ENCODE measurements at places on chromosomes 5 and 9.

GRCh38 chr9:118578467-118578866 lies 790.8 kb downstream of the BRINP1 start:
- no peak for DNase-seq

GRCh38 chr9:32072570-32072969 lies 311.9 kb upstream of the ACO1 start:
- DNase-seq: no peak

DNA sequence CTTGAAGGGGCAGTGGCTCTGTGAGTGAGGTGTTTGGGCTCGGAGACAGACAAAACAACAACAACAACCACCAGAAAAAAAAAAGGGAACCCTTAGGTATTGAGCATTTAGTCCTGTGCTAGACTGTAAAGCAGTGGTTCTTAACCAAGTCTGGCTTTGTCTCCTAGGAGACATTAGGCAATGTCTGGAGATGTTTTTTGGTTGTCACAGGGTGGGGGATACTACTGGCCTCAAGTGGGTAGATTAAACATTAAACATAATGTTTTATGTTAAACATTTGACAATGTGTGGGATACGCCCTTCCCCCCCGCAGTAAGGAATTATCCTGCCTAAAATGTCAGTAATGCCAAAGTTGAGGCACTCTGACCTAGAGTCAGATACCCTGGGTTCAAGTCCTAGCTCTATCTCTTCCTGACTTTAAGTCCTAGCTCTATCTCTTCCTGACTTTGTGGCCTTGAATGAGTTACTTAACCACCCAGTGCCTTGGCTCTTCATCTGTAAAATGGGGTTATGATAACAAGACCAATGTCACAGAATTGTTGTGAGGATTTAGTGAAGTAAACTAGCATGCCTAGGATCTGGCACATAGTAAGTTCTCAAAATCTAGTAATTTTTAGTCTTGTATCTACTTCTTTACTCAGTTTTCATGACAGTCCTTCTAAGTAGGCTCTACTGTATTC lies 1.8 kb downstream of the TRIM32 start:
- no peak for DNase-seq

- DNase-seq: no peak
These were observed 554.0 kb upstream of the KLF4 start for GRCh38 chr9:108043585-108043984.

- DNase-seq: no peak
These were observed 39.1 kb upstream of the RASGRF2 start for GRCh38 chr5:80921026-80921425.

DNA sequence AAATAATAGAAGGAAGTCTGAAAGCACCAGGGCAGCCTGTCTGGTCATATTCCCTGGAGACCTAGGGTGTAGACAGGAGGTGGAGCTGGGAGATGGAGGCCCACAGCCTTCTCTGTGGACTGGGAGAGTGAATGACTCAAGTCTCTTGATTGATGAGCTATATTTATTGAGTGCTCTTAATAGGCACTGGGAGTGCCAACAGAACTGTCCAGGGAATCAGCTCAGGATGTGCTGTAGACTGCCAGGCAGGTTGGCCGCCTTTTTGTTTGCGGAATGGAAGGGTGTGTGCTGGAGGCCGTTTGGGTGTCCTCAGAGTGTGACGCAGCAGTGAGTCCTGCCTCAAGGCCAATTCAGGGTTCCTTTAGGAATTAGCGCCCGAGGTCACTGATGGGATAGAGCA lies 33.4 kb upstream of the POMT1 start:
- DNase-seq: no peak

- DNase-seq: no peak
These were observed 279.9 kb downstream of the ENC1 start for GRCh38 chr5:74360535-74361210.

DNA sequence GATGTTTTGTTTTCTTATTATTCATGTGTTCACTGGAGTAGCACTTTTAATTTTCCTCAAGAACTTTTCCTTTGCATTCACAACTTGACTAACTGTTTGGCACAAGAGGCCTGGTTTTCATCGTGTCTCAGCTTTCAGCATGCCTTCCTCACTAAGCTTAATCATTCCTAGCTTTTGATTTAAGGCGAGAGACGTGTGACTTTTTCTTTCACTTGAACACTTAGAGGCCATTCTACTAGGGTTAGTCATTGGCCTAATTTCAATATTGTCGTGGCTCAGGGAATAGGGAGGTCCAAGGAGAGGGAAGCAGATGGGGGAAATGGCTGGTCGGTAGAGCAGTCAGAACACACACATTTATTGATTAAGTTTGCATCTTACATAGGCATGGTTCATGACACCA lies 94.0 kb downstream of the ZNF462 start:
- DNase-seq: no peak

DNA sequence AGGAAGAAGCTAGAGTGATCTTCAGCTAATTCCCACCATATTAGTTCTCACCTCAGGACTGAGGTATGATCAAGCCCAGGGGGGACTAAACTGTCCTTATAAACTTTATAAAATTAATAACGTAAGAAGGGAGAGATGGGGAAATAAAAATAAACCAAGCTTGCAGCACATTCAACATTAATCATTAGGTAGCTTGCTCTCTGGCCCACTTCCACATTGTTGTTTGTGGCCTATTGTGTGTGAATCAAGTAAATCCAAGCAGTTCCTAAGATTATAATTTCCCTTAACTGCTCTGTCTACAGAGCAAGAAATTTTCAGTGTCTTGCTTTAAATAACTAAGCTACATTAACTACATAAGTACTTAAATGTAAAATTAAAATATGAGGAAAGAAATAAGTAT lies 131.3 kb upstream of the ABCA1 start:
- no peak for DNase-seq

DNA sequence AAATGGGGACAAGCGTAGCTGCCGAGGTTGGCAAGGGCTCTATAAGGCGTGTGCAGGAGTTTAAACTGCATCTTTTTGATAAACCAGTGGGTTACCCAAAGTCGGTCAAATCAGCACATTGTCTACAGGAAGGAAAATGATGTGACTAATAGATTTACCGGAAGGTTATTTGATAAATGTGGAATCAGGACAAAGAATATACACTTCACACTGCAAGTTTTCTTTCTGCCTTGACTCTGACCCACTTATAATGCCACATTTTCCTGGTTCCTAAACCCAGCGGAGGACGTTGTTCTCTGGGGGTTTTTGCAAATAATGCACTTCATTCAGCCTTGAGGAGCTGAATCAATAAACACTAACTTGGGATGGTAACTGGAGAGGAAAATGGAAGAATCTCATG lies 76.8 kb downstream of the TTLL11 start:
- DNase-seq: no peak

DNA sequence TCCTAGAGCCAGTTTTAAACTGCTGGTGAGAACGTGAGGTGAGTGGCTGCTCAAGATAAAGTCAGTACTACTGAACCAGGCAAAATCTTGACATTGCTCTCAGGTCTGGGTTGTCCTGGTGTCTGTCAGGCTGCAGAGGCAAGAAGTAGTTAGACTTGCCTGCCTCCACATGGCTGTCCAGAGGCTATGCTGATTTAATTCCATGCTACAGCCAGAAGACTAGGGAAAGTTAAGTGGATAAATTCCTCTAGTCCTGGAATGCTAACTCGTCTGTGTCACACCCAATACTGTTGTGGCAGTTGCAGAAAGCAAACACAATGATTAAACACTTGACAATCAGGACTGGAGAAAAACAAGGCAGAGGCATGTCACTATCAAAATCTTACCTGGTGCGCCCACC lies 118.9 kb downstream of the ACER2 start:
- DNase-seq: no peak

DNA sequence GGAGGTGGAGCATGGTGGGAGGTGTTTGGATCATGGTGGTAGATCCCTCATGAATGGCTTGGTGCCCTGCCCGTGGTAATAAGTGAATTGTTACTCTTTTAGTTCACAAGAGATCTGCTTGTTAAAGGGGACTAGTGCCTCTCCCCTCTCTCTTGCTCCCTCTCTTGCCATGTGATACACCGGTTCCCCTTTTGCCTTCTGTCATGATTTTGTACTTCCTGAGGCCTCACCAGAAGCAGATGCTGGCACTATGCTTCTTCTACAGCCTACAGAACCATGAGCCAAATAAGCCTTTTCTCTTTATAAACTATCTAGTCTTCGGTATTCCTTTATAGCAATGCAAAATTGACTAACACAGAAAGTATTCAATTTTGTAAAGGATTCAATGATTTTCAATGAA lies 817.1 kb downstream of the TLR4 start:
- no peak for DNase-seq

GRCh38 chr9:134335061-134335460 lies 8.8 kb downstream of the RXRA start:
- DNase-seq: no peak

DNA sequence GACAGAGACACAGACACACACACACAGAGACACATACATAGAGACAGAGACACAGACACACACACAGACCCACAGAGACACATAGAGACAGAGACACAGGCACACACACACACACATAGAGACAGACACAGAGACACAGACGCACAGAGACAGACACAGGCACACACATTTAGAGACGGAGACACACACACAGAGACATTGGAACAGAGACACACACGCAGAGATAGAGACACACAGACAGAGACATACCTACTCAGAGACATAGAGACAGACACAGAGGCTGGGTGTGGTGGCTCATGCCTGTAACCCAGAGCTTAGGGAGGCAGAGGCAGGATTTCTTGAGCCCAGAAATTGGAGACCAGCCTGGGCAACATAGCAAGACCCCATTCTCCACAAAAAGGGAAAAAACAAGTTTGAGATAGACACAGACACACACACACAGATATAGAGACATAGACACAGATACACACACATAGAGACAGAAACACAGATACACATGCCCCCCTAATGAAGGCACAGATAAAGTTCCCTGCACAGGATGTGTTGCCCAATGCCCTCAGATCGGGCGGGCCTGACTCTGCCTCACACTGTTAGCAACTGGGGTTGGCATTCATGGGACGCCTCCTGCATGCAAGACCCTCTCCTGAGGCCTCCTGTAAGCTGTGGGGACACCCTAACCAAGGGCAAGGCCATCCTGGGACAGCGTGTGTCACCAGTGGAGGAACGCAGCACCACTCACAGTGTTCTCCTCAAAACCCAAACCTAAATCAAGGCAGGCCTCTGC lies 3.3 kb upstream of the RALGDS start:
- no peak for DNase-seq

DNA sequence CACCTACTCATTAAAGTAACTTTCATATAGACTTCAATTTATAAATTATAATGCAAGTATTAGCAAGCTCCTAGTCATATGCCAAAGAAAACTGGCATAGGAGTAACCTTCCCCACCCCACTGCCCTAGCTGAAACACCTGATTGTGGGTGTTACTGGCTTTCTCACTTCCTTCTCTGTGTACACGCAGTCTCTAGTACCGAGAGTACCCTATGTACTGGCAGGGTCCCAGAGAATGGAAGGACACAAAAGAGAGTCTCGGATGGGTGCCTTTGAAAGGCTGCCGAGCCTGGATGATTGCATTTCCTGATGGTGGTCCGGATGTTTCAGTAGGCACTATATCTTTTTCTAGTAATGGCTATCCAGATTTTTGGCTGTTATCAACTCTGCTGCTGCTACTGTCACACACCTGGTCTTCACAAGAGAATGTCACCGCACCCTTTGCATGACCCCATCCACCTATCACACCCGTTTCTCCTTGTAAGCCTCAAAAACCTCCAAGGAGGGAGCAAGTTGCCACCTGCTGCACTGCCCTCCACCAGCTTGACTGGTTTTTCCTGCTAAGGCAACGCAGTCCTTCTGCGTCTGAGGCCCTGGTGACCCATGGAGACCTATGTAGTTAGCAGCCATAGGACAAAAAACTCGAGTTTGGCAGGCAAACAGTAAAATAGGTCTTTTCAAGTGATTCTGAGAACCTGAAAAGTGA lies 53.8 kb upstream of the CLINT1 start:
- no peak for DNase-seq

DNA sequence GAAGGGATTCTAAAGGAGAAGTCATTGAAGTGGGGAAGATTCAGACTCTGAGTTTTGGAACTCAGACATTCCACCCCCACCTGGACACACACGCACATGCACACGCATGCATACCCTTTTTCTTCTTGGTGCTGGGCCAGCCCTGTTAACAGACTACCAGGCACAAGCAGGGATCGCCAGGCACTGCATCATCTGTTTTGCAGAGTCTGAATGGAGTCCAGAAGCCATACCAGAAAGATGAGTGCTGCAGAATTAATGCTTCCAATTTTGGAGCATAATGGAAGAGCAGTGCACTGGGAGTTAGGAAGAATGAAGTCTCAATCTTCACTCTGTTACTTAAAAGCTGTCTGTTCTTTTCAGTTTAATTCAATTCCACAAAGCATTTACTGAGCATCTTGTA lies 95.5 kb downstream of the PDE8B start:
- DNase-seq: no peak

- DNase-seq: no peak
These were observed 62.9 kb upstream of the SYNPO start for GRCh38 chr5:150577378-150578139.

DNA sequence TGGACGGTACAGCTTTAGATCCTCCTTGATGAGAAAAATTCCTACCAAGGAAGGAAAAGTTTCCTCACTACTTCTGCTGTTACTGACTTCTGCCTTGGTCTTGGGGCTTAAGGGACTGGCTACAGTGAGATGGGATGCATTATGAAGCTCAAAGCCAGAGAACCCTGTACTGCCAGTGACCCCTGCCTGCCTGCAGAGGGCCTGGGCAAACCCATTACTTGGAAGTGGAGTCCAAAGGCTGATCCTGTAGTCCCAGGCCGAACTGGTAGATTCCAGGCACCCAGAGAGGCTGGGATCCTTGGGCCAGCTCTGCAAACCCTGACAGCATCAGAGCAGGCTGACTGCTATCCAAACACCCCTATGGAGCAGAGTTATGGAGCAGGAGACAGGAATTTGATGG lies 25.7 kb upstream of the NR5A1 start:
- no peak for DNase-seq

DNA sequence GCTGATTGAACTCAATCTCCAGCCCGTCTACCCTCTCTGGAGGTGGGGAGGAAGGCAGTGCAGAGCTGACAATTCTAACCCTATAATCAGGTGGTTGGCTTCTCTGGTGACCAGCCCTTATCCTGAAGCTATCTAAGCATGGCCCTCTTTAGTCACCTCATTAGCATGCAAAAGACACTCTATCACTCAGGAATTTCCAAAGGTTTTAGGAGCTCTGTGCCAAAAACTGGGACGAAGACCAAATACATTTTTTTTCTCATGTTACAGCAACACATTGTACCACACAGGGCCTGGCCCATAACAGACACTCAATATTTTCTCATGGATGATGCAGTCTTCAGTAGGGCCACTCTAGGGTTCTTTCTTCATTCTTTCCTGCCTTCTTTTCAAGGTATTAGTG lies 118.8 kb upstream of the VLDLR start:
- no peak for DNase-seq

- no peak for DNase-seq
These were observed 62.6 kb downstream of the PUM3 start for GRCh38 chr9:2781336-2781735.

GRCh38 chr5:104541141-104541785 lies 978.7 kb upstream of the NUDT12 start:
- DNase-seq: no peak

DNA sequence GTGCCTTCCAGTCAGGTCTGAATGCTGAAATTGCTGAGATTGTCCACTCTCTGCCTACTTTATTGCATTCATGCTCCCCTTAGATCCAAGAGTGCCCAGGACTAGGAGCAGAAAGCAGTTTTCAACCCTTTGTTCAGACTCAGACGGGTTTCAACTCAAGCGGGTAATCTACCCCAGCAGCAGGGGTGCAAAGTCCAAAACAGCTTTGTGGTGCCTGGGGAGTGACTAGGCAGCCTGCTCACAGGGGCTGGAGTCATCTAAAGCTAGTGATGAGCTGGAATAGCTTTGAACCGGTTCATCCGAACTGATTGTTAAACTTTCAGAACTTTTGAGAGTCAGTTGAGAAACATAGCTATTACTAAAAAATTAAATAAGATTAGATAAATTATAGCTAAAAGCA lies 71.0 kb upstream of the IQGAP2 start:
- no peak for DNase-seq
